ENCODE measurements at places on chromosomes 13 and 19.

- no peak for DNase-seq
Measured at GRCh38 chr19:46759817-46760333, 13.6 kb upstream of the STRN4 start.

DNA sequence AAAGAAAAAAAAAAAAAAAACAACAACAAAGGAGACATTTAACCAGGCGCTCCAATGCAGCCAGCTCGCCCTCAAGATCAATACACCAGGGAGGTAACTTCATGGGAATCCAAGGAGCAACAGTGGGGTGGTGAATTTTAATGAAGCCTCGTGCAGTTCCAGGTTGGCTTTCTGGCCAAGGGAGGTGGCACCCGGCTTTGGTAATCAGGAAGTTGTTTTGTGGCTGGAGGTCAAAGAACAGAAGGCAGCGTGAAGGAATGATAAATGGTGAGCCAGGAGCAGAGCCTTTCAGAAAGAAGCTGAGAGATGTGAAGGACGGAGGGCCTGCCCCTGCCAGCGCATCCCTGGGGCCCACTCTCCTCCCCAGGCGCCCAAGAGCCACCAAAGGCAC is 188.2 kb upstream of the TSC22D1 start:
- no peak for DNase-seq

GRCh38 chr13:57925751-57926150 is 294.2 kb downstream of the PCDH17 start:
- no peak for DNase-seq

- DNase-seq, result no peak
Measured at GRCh38 chr19:15048128-15048527, 1.2 kb upstream of the CASP14 start.

- DNase-seq, result no peak
Measured at GRCh38 chr13:99226513-99226912, 25.9 kb downstream of the UBAC2 start.

- DNase-seq, result no peak
Measured at GRCh38 chr13:97798171-97798821, 155.2 kb upstream of the IPO5 start.

DNA sequence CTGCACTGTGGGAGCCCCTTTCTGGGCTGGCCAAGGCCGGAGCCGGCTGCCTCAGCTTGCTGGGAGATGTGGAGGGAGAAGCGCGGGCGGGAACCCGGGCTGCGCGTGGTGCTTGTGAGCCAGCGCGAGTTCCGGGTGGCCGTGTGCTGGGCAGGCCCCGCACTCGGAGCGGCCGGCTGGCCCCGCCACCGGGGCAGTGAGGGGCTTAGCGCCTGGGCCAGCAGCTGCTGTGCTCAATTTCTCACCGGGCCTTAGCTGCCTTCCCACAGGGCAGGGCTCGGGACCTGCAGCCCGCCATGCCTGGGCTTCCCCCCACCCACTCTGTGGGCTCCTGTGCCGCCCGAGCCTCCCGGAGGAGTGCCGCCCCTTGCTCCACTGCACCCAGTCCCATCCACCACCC is 669.1 kb downstream of the PCDH9 start:
- no peak for DNase-seq

- DNase-seq, result no peak
Measured at GRCh38 chr19:23404676-23405075, 9.4 kb upstream of the ZNF91 start.

- no peak for DNase-seq
Measured at GRCh38 chr13:73995736-73996135, 138.5 kb downstream of the KLF12 start.

- no peak for DNase-seq
Measured at GRCh38 chr13:61685682-61686012, 270.0 kb upstream of the PCDH20 start.

GRCh38 chr13:97004096-97004876 is 10.0 kb upstream of the OXGR1 start:
- DNase-seq, result no peak

- DNase-seq, result no peak
Measured at GRCh38 chr13:112205990-112206389, 139.0 kb downstream of the SOX1 start.

DNA sequence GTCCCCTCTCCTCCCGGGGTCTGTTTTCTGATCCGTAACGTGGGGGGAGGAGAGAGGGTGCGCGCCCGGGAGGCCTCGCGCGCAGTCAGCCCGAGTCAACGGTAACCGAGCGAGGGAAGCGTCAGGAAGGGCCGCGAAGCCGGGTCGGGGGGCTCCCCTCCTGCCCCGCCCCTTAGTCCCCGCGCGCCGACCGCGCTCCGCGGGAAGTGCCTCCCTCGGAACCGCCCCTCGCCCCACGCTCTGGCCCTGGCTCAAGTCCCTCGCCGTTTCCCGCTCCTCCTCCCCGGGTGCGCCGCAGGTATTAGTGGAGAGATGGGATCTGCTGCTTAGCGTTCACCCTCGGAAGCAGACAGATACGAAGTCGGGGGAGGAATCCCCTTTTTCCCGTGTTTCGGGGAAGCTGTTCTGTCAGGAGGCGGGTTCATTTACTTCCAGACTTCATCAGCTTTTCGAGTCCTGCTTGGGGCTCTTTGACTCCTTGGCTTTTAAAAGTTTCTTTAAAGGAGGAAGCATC is 770 bp downstream of the HNRNPM start:
- peak; percentile 78 for DNase-seq

DNA sequence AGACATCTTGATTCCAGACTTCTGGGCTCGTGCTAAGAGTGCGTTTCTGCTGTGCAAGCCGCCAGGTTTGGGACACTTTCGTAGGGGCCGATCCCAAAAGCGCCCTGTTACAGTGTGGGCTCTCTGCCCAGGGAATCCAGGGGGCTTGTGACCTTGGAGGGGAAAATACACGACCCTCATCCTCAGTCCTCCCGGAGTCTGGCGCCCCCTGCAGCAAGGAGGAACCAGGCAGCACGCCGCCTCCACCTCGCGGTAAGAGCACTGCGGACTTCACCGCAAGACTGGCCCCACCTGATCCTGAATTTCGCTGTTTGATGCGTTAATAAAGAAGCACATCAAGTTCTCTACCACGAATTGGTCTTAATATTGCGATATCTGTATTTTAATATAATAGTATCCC is 5.2 kb downstream of the POLRMT start:
- DNase-seq, result no peak

DNA sequence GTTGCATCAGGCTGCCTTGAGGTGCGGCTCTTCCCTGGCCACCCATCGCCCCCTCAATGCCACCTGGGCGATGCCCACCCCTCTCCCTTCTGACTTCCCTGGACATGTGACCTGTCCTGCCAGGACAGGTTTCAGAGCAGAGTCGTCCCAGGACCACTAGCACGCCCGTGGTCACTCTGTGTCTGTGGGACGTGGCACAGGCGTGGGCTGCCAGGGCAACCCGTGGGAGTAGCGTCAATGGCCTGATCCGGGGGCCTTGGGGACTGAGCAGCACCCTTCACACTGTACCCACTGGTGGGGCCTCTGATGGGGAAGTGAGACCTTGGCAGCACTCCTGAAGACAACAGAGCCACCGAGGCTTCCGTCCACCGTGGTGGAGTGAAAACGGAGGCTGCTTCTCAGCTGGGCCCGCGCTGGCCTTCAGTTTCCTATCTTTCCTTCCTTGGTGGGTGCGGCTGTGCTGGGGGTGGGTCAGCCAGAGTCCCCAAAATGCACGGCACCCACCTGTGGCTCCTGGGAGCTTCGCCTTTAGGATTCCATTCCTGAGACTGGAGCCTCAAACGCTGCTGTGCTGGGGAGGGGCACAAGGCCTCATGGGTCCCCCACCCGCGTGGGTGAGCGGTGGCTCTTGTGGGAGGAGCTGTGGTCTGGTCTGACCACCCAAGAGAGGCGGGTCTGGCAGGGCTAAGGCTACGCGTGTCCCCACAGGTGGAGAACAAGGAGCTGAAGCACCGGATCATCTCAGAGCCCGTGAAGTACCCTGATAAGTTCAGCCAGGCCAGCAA is 26.7 kb upstream of the TMEM255B start:
- DNase-seq, result peak; percentile 60

DNA sequence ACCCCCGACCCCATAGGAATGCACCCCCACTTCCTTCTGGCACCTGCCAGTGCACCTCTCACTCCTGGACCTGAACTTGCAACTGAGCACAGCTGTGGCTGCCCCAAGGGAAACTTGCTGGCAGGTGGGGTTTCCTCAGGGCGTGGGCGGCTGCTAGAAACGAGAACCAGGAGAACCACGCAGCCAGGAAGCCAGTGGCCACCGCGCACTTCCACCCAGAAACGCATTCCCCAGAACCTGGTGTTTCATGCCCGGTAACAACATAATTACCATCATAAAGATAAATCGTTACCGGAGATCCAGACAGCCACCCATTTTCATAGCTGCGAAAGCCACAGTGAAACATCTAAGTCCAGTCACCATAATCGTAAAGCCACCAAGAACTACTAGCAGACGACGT is 75.2 kb upstream of the C13orf46 start:
- DNase-seq, result peak; percentile 64

GRCh38 chr19:3481241-3482090 is 1.1 kb upstream of the SMIM24 start:
- no peak for DNase-seq

- no peak for DNase-seq
Measured at GRCh38 chr13:43360892-43361610, 337.7 kb downstream of the DNAJC15 start.

DNA sequence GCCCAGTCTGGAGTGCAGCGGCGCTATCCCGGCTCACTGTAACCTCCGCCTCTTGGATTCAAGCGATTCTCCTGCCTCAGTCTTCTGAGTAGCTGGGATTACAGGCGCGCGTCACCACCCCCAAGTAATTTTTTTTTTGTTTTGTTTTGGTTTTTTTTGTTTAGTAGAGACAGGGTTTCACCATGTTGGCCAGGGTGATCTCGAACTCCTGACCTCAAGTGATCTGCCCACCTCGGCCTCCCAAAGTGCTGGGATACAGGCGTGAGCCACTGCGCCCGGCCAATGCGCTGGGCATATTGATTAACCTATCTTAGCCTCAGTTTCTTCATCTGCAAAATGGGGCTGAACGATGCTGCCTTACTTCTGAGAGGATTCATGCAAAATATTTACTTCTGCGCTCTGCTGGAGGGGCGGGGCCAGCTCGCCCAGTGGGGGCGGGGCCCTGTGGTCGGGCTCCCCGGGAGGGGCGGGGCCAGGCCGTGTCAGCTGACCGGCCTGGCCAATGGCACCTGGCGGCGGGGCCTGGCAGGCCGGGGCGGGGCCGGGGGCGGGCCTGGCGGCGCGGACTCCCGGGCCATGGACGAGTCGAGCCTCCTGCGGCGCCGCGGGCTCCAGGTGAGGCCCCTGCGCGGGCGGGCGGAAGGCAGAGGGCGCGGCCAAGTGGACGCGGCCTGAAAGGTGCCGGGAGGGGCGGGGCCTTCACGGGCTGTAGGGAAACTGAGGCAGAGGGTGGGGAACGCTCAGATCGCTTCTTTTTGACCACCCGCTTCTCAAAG is at the start of gene MAST3:
Gene MAST3, plus strand, starts transcription at position 562 of the 776 bp plus-strand sequence. Its CDS starts 15 bp downstream, at position 577.
- peak; percentile 93 for DNase-seq

DNA sequence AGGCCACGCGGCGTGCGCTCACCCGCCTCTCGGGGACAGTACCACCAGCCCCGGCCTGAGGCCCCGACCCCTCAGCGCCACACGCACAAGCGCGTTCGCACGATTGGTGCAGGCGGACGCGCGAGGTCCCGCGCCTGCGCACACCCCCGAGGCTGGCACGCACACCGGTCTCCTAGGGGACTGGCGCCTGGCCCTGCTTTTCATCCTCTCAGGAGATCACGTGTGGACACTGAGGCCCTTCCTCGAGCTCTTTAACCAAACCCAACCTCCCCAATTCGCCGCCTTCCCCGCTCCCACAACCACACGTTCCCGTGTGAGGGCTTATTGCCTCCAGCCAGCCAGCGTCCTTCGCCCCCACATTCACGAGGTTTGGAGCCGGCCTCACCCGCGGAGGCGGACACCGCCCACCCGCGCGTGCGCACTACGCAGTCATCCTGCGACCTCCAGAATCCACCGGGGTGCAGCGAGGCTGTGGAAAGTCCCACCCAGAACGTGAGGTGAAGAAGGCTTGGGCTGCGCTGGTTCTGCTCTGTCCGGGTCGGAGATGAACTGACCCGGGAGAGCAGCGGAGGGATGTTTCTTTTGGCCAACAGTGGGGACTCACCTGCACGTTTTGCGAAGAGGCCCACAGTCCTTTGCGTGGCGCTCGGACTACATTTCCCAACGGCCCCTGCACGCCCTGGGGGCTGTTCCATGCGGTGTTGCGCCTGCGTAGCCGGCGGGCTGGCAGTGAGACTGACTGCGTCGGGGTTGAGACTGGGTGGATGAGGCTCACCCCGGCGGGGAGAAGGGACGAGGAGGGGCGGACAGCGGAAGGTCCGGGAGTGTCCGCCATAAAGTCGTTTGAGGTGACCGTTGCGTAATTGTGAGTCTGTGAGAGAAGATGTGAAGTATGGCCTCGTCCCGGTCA is 539 bp upstream of the ZNF667 start:
- peak; percentile 94 for DNase-seq

DNA sequence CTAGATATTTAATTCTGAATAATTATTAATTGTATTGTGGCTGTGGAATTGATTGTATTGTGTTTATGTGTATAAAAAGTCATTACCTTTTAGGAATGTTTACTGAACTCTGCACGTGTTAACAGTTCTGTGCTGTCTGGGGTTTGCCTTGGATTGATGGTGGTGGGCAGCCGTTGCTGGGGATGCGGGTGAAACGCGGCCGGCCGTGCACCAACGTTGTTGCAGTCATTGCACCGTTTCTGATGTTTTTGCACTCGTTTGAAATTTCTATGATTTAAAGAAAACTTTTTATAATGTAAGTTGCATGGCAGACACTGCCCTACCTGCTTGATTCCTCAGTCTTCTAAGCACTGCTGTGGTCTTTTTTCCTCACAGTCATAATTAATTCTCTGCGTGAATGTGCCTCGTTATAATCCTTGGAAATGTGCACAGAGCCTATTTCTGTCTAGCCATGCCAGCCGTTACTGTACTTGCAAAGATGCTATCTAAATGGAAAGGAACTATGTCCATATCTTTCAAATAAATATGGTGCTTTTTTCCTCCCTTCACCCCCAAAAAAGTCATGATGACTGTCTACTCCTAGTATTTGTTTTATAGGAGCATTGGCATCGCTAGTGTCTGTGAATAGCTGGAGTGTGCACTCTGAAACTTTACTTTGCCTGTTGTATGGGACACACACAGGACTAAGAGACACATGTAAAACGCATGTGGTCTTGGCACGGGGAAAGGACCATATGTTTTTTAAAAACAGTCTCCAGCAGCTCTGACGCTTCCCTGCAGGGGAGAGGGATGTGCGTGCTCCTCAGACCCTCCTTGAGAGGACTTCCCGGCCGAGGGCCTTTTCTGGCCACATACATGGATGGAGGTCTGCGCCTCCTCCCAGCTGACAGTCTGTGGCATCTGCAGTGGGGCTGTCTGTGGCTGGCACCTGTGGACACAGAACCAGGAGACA is 40.7 kb upstream of the MCF2L start:
- no peak for DNase-seq

DNA sequence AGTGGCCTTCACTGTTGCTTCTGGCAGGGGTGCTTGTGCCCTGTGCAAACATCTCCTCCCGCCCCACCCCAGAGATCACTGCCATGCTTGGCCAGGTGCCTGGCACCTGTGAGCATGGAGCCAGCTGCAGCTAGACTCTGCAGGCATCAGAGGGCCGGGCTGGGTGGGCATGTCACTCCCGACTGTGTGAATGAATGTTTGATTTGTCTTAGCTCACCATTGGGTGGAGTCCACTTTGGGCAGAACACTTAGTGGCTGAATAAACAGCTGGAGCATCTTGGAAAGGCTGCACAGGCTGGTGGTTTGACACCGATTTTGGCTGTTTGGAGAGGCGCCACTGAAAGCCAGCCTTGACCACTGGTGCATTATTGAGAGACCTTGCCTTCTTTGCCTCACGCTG is 267.3 kb downstream of the DLEU7 start:
- DNase-seq, result no peak

- no peak for DNase-seq
Measured at GRCh38 chr13:51620165-51620983, 36.1 kb downstream of the WDFY2 start.
